Cerebellum (tissue), 4 donors: ENCODE measurements at places on chromosomes 11 and 22. TPM values are rescaled to one million over a fixed set of nuclear protein-coding genes. Genes with fewer than 3 reads are reported as not detected.

HBB gene
- 418 TPM for total RNA-seq

GRCh38 chr11:93729129-93729616, 12.1 kb downstream of the TAF1D start:
- DNase-seq = no peak

DNA sequence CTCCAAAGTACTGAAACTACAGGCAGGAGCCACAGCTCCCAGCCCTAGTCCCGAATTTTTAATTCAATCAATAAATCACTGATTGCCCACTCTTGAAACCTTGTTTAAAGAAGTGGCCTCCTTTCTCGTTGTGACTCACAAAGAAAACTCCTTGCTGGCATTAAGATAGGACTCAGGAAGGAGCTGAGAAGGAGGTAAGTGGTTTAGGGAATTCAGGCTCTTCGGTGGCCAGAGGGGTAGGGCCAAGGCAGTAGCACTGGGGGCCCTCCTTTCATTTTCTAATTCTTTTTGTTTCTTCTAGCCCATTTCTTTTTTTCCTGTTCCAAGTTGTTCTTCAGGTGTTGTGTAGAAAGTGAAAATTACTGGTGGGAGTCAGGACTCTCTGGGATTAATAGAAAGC, 86.2 kb upstream of the OR9Q1 start:
- no peak for DNase-seq

GRCh38 chr22:26890870-26891269, 233.5 kb downstream of the MIAT start:
- DNase-seq = no peak

- DNase-seq = no peak
These were observed 8.1 kb downstream of the RELA start for GRCh38 chr11:65654375-65655349.
